AG04449 (cell line): ENCODE measurements at places on chromosomes 2 and 18.

GRCh38 chr2:134406736-134407135 lies 152.9 kb downstream of the MGAT5 start:
- DNase-seq: no peak

- DNase-seq: no peak
These were observed 273.7 kb upstream of the PKDCC start for GRCh38 chr2:41774011-41774605.

DNA sequence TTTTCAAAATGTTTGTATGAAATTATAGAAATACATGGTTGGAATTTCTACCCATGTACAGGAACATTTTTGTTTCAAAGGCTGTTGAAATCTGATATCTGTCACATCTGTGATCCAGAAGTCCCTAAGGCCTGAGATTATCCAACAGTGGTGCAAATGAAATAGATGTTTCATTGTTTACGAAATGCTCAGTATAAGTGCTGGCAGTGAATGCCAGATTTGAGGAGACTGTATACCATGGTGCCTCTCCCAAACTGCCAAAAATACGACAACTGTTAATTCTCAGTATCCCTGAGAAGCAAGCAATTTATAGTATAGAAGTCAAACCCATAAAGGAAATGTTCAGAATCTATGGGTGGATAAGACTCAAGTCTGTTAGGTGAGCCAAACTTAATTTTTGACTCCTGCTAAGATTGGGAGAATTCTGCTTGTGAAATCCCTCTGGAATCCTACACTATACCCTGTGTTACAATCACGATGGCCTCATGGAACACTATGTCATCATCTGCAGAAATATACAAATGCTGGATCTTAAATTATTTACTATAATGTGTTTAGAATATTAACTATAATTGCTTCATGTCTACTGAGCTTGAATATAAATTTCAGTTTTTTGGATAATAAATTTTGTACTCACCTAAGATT lies 71.2 kb upstream of the DOCK10 start:
- no peak for DNase-seq

GRCh38 chr2:233972941-233973575 lies 55.9 kb downstream of the TRPM8 start:
- DNase-seq: no peak

DNA sequence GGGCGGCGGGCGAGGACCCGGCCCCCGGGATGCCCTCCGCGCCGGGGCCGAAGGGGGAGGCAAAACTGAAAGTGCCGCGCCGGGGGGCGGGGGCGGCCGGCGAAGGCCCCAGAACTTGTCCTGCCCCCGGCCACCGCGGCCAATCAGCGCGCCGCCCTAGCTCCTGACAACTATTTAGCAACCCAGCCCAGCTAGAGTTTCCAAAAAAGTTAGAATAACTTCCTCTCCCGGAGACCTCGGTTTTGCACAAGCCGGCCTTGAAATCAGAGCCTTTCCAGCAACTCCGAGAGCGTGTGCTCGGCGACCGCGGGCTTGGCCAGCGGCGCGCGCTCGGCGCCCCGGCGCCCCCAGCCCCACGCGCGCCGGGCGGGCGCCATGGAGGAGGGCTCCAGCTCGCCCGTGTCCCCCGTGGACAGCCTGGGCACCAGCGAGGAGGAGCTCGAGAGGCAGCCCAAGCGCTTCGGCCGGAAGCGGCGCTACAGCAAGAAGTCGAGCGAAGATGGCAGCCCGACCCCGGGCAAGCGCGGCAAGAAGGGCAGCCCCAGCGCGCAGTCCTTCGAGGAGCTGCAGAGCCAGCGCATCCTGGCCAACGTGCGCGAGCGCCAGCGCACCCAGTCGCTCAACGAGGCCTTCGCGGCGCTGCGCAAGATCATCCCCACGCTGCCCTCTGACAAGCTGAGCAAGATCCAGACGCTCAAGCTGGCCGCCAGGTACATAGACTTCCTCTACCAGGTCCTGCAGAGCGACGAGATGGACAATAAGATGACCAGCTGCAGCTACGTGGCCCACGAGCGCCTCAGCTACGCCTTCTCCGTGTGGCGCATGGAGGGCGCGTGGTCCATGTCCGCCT lies at the start of gene TWIST2:
TSS of gene TWIST2 (plus strand) at position 245 of the 850 bp plus-strand sequence. CDS start at position 376, 131 bp downstream.
- peak; percentile 85 for DNase-seq

DNA sequence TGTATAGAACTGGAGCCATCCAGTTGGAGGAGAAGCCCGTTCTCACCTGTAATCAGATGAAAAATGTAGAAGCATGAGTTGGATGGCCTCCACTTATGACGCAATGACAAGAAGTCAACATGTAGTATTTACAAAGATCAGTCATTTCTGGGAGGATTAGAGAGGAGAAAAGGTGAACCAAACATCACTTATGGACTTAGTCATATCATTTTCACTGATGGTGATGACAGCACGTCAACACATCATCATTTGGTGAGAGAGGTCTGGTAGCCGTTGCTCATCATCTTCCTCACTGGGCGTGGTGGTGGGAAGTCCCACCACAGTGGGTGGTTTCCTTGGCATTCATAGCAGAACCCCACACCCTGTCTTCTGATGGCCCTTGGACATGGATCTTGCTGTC lies 264.2 kb upstream of the EPAS1 start:
- no peak for DNase-seq

DNA sequence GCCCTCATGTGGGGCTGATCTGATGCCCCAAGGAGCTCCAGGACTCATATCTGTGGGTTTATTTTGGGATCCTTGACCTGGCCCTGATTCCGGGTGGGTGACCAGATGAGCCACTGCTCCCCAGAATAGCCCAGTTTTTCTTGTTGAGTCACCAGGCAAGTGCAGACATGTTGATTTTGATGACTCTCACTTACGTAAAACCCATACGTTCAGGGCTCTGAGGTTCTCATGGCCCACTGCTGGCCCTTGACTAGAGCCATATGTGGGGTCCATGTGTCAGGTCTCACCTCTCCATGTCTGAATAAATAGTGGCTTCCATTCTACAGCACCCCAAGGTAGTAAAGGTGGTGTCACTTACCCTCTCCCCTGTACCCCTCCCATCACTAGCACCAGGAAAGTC lies 41.9 kb downstream of the CDC42EP3 start:
- DNase-seq: no peak

GRCh38 chr2:124316133-124316532 lies 291.0 kb downstream of the CNTNAP5 start:
- DNase-seq: no peak

GRCh38 chr2:189199797-189200196 lies 20.2 kb upstream of the COL5A2 start:
- DNase-seq: no peak

DNA sequence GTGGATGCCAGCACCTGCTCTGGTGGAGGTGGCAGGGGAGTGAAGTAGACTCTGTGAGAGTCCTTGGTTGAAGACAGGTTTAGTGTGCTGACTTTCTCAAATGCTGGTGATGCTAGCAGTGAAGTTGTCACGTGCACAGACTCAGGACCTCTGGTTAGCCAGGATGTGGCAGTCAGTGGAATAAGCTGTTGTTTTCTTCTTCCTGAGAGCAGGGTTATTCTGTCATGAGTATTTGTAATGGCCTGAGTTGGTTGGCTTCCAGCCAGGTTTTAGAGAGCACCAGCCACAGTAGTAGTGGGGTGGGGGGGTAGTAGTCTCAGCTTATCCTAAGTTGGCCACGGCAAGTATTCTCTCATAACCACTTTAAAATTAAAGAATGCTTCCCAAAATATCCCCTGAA lies 238.5 kb upstream of the FBXO11 start:
- no peak for DNase-seq

- no peak for DNase-seq
These were observed 150.6 kb upstream of the COPS8 start for GRCh38 chr2:236935083-236935482.

DNA sequence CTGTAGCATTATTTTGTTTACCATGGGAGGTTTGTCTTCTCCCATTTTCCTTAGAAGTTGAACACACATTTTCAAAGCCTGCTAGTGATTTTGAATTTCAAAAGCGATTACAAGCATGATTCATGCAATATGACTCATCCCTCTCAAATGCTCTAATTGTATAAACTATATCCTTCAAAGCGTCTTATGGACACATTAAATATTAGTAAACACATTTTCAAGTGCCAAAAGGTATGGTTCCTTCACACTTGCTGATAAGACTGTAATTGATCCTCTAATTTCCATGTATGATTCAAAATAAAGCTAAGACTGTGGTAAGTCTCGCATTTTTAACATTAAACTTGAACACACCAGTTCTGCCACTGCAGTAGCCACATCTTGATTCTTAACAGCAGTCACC lies 512.9 kb downstream of the LRRTM4 start:
- DNase-seq: no peak

DNA sequence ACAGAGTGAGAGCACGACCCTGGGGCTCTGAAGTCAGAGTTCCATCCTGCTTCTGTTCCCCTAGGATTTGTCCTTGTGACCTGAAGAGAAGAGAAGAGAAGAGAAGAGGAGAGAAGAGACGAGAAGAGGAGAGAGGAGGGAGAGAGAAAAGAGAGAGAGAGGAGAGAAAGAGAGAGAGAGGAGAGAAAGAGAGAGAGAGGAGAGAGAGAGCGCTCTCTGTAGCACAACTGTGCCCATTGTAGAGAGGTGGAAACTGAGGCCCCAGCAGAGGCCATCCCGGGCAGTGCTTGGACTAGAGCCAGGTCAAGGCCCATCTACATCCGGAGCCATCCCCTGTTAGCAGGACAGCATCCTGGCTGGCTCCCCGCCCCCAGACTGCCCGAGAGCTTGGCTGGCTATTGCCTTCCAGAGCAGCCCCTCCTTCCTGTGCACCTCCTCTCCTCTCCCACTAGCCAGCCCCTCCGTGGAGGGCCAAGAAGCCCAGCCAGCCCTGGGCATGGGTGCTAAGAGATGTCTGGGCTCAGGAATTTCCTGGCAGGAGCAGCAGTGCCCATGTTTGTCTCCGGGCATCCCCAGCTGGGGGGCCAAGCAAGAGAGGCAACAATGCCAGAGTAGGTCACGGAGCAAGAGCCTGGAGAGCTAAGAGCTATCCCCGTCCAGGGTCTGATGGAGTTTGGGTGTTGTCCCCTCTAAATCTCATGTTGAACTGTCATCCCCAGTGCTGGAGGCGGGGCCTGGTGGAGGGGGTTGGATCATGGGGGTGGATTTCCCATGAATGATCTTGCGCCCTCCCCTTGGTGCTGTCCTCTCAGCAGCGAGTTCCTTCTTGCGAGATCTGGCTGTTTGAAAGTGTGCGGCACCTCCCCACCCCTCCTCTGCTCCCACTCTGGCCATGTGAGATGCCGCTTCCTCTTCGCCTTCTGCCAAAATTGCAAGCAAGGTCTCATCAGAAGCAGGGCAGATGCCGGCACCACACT lies 18.2 kb upstream of the GPR55 start:
- DNase-seq: no peak

- no peak for DNase-seq
These were observed 56.0 kb downstream of the TEX44 start for GRCh38 chr2:231648579-231649174.

- DNase-seq: no peak
These were observed 183.0 kb downstream of the MREG start for GRCh38 chr2:215830304-215830703.

DNA sequence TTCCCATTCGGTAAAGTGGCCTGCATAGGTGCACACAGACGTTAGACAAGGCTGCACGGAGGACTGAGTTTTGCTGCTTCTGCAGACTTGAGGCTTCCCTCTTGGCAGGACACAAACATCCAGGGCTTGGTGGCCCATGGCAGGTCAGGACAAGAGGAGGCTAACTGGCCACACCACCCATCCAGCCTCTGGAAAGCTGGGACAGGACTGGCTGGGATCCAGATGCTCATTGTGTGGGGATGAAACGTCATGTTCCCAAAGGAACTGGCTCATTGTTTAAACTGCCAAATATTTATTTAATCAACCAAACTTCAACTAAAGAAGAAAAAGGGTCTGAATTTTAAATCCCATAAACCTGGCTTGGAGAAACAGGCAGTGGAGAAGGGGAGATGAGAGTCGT lies 239.1 kb upstream of the EPAS1 start:
- DNase-seq: no peak

- DNase-seq: peak; percentile 57
These were observed 266.9 kb upstream of the DSEL start for GRCh38 chr18:67783196-67783946.

- DNase-seq: no peak
These were observed 188.9 kb upstream of the CXCR4 start for GRCh38 chr2:136306836-136307235.

DNA sequence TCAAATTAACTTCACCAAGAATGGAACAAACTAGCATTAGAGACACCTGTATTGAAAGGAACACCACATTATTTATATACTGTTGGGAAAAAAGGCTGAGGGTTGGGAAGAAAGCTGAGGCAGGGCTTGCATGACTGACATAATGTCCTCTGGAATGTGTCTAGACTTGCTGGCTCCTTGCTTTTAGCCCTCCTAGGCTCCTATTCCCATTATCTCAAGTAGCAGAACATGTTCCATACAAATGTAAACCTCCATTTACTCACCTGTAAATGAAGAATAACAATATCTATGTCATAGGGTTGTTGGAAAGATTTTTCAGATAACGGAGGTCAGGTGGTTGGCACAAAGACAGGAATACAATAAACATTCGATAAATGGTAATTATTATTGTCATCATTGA lies 976 bp upstream of the ACADL start:
- DNase-seq: no peak

- DNase-seq: no peak
These were observed 94.7 kb upstream of the EFEMP1 start for GRCh38 chr2:56018267-56018666.

- DNase-seq: no peak
These were observed 157.5 kb upstream of the TACR1 start for GRCh38 chr2:75356865-75357264.

- no peak for DNase-seq
These were observed 8.5 kb downstream of the EVA1A start for GRCh38 chr2:75552222-75552621.

- no peak for DNase-seq
These were observed 165.2 kb downstream of the TWIST2 start for GRCh38 chr2:239012936-239013677.

- no peak for DNase-seq
These were observed 42.9 kb downstream of the TMEFF2 start for GRCh38 chr2:192151853-192152252.

DNA sequence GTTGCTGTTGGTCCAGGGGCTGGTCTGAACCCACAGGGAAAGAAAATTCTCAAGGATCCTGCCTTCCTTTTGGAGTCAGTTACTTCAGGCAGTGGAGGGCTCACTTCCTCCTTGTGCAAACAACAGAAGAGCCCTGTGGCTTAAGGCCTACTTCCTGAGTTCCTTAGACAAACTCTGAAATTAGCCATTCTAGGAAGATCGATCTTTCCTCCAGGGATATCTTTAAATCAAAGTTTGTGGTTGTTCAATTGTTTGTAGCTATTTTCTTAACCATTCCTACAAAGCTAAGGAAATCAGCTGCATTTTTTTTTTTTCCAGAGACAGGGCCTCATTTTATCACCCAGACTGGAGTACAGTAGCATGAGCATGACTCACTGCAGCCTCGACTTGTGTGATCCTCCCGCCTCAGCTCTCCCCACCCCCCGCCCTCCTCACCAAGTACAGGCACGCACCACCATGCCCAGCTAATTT lies 156.0 kb downstream of the TANC1 start:
- DNase-seq: no peak

- peak; percentile 21 for DNase-seq
These were observed 318.8 kb upstream of the KCNH7 start for GRCh38 chr2:163157411-163157810.
